ENCODE measurements at places on chromosomes 6 and 20.
A peak's percentile ranks its signal among the peaks of the same experiment; 100 is the strongest.

DNA sequence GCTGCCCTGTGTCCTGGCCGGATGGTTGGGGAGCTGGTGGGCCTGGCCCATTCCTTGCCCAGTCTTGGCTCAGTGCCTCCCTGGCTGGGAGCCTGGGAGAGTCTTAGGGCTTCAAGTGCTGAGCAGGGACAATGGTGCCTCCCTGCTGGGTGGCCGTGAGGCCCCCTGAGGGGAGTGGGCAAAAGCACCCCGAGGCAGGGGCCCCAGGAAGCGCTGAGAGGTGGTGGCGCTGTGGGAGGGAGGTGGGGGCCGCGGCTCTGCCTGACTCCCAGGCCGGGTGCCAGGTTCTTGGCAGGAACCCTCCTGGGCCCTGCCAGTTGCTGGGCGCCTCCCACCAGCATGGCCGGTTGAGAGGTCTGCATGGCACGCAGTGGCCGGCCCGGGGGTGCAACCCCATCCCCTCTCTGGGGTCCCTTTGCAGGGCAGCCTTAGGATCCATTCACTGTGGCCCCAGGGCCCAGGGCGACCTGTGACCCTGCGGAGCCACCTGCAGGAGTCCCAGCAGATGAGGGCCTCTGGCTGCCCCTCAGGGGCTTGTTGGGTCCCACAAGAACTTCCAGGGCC, 9.2 kb upstream of the RPS21 start:
- no peak for DNase-seq

DNA sequence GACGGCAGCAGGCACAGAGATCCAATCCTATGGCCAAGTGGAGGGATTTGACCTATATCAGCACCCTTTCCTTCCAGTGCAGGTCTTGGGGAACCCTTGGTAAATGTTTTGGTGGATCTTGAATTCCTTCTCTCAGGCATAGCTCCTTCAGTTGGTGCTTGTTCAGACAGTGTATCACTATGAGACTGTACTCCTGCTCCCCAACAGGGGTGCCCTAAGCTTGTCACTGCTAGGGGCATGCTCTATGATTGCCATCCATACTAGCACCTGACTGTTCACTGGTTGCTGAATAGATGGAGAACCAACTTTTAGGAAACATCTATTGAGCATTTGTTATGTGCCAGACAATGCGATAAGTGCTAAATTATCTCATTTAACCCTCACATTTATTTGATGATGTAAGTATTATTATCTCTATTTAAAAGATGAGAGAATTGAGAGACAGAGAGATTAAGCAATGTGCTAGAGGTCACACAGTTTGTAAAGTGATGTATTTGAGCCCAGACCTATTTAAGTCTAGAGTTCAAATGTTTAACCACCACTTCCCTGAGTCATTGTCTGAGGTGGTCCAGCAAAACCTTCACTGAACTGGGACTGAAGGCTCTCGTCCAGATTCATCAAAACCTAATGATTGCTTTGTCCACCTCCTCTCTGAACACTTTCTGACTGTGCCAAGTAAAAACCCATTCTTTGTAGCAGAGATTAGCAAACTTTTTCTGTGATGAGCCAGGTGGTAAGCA, 34.3 kb downstream of the ADGRF1 start:
- peak; percentile 19 for DNase-seq

GRCh38 chr6:113433335-113433991, 423.7 kb upstream of the MARCKS start:
- no peak for DNase-seq

DNA sequence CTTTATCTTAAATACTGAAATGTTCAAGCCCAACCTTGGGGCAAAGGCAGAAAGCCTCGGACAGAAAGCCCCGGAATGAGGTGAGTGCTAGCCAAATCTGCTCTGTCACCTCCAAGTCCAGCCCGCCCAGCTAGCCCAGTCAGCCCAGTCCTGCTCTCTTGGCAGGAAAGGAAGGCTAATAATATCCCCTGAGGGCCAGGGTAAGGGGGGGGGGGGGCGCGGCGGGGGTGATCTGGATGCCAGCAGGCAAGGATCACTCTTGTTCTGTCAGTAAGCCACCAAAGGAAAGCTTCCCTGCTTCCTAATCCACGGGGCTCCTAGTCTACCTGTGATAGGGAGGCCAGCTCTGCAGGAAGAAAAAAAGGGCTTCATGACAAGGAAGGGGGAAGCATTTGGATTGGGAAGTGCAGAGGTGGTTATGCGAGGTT, 1.1 kb downstream of the NDRG3 start:
- peak; percentile 50 for DNase-seq

GRCh38 chr6:111522393-111523020, 39.5 kb upstream of the REV3L start:
- no peak for DNase-seq

DNA sequence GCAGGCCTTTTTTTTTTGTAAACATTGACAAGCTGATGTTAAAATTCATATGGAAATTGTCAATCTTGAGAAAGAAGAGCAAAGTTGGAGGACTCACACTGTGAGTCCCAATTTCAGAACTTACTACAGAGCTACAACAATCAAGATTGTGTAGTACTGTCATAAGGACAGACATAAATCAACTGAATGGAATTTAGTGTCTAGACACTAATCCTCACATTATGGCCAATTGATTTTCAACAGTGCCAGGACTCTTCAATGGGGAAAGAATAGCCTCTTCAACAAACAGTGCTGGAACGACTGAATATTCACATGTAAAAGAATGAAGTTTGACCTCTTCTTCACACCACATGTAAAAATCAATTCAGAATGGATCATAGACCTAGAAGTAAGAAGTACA, 60.8 kb downstream of the TGM2 start:
- no peak for DNase-seq

GRCh38 chr6:127880429-127880828, 20.4 kb downstream of the THEMIS start:
- DNase-seq = no peak

GRCh38 chr6:48087448-48087847, 23.5 kb downstream of the PTCHD4 start:
- DNase-seq = peak; percentile 40
